ENCODE measurements at places on chromosomes 12 and 14.

DNA sequence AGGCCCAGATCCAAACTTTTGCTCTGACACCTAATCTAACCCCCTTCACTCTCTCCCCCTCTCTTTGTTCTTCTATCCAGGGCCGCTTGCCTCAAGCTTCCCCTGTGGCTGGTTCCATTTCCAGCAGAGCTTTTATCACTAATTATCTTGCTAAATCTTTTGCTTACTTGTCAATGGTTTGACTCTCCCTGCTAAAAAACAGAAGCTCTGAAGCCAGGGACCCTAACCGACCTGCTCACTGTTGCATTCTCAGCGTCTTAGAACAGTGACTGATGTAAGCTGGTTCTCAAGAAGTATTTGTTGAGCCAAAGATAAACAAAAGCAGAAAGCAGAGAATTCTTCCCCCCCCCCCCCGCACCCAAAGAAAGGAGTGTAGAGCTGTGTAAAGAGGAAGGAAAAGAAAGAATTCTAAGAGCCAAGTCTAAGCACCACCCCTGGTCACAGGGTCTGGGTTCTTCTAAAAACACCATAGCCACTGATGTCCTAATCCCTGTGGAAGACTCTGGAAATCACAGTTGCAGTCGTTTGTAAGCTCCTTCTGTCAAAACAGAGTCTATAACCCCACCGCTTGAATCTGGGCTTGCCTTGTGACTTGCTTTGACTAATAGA lies 385.8 kb downstream of the MED13L start:
- DNase-seq: no peak

GRCh38 chr12:49916129-49916919 lies 12.6 kb upstream of the FAIM2 start:
- DNase-seq: no peak

- DNase-seq: no peak
Observed at GRCh38 chr14:21267431-21267845, 1.8 kb downstream of the HNRNPC start.

DNA sequence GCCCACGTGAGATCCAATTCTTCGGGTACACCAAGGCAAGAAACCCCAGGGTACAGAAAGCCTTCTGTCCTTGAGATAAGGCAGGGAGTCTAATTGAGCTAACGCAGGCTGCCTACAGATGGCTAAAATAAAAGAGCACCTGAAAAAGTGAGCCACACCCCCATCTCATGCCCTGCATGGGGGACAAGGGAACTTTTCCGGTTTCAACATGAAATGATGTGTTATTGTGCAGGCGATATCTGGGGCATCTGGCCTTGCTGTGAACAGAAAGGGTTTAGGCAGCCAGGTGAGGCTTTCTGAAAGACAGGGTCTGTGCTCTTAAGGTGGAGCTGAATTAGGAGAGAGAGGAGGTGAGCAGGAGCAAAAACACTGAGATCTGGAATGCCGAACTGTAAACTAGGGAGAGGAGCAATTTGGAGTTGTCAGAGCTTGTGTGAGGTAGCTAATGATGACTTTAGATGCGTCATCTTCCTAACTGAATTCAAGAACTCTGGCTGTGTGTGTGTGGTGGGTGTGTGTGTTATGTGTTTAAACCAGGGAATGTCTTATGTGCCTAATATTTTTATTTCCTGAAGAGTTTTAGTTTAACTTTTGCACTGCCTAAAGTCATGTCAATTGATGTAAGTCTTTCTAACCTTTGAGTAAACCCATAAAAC lies 20.1 kb upstream of the LDHB start:
- peak; percentile 28 for DNase-seq

GRCh38 chr12:54932691-54933090 lies 51.9 kb downstream of the TESPA1 start:
- peak; percentile 17 for DNase-seq

- DNase-seq: no peak
Observed at GRCh38 chr14:52089218-52089617, 20.4 kb upstream of the NID2 start.

DNA sequence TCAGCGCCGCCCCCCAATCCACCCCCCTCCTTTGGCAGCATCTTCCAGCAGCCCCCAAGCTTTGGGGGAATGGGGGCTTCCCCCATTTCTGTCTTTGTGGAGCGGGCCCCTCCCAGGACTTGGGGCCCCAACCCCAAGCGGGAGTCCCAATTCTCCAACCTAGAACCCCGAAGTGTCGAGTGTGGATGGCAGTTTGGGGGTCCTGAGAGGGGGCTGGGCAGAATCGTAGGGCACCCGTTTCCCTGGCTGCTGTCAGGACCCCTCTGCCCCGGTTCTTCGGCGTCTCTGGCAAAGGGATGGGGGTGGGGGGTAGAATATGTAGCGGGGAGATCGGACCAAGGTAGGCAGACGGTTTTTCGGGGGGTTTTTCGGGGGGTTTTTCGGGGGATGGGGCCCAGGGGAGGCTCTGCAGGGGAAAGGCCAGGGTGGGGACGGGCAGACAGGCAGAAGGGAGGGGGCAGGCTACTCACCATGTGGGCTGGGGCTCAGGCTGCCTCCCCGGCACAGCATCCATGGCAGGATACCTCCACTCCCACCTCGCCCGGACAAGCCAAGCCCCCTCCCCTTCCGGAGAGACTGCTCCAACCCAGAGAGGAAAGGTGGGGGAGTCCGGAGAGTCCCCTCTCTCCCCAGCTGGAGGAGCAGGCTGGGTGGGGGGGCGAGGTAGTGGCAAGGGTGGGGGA lies 739 bp downstream of the JPH4 start:
- no peak for DNase-seq

DNA sequence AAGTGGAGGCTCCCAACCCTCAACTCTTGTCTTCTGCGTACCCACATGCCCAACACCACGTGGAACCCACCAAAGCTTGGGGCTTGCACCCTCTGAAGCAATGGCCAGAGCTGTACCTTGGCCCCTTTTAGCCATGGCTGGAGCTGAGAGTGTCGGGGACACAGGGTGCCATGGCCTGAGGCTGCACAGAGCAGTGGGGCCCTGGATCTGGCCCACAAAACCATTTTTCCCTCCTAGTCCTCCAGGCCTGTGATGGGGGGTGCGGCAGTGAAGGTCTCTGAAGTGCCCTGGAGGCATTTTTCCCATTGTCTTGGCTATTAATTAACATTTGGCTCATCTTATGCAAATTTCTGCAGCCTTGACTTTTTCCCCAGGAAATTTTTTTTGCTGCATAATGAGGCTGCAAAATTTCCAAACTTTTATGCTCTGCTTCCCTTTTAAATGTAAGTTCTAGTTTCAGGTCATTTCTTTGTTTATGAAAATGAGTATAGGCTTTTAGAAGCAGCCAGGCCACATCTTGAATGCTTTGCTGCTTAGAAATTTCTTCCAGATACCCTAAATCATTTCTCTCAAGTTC lies 18.7 kb upstream of the ASPG start:
- no peak for DNase-seq

DNA sequence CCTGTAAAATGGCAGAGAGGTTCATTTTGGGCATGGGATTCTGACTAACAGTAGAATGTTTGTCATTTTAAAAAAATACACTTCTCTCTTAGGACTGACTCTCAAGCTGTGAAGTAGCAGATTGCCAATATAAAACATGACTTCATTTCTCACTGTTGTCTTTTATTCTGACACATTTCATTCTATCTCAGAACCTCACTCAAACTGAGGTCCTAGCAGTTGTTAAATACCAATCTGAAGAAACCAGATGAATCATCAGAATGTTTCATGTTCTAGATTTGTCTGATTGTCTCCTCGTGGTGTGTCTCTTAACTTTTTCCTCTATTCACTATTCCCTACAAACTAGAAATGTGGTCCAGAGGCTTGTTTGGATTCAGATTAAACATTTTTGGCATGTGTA lies 276.5 kb upstream of the NPAS3 start:
- DNase-seq: peak; percentile 60

- DNase-seq: no peak
Observed at GRCh38 chr12:18935371-18935965, 194.1 kb upstream of the PLEKHA5 start.

GRCh38 chr12:1837541-1838204 lies 17.3 kb downstream of the LRTM2 start:
- peak; percentile 75 for DNase-seq

- no peak for DNase-seq
Observed at GRCh38 chr12:92233346-92234015, 87.8 kb upstream of the BTG1 start.

DNA sequence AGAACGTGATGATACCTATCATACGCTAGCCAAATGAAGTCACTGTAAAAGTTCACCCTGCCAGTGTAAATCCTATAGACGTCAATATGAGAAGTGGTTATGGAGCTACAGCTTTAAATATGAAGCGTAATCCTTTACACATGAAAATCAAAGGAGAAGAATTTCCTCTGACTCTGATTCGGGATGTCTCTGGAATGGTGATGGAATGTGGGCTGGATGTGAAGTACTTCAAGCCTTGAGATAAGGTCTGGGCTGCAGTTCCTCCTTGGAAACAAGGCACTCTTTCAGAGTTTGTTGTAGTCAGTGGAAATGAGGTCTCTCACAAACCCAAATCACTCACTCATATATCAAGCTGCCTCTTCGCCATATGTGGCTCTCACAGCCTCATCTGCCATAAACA lies 53.1 kb upstream of the NAP1L1 start:
- DNase-seq: no peak

DNA sequence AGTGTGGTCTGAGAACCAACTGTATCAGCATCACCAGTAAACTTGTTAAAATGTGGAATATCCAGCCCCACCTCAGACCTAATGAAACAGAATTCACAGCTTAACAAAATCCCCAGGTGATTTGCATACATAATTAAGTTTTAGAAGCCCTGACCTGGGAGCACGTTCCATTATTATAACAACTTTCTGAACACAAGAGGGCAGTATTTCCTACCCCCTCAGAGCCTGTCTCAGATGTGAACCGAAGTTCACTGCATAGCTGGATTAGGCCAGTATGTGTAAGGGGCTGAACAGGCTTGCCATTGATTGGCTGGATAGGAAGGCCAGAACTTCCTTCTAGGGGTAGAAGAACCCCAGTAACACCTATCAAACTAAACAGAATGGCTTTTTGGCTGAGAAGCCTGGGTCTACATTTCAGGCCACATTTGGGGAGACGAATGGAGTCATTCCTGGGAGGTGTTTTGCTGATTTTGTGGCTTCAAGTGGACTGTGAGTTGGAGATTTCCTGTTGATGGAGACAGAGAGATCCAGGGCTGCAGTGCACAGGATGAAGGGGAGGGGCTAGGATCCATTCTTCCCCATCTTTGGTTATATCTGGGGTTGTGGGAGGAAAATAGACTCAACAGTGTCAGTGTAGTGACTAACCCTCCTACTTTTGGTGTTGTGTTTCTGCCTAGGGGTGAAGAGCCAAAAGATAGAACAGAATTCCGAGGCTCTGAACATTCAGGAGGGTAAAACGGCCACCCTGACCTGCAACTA lies 94.7 kb upstream of the OR4E1 start:
- no peak for DNase-seq

DNA sequence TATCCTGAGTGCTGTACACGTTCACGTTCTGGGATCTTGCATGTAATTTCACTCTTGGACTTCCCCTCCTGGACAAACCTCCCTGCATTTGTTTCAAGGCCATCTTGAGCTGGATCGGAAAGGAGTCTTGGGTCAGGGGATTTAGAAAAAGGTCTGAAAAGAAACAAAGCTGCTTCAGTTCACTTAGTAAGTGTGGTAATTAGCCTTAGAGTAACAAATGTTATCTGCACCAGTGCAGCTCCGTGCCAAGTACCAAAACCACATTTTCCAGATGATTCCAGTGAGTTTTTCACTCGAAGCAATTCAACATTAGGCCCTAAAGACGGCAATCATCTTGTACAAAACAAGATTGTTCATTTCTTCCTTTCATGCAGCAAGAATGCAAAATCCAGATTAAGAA lies 39.4 kb upstream of the ATXN2 start:
- no peak for DNase-seq

- DNase-seq: no peak
Observed at GRCh38 chr12:92210071-92210470, 64.4 kb upstream of the BTG1 start.

DNA sequence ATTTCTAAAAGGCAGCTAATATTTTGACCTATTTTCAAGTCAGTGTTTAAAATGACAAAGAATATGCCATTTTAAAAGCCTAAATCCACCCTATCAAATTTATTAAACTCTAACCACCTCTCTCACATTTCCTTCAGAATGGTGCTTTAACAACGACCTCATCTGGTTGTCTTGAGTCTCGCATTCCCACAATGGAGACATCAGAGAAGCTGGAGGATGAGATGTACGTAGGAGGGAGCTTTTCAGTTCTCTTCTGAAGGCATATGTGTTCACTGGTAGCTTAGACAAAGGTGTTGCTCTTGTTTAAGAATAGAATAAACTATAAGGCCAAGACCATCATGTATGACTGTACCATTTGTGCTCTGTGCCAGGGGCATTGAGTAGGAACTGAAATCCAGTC lies 82.9 kb downstream of the BCL2L14 start:
- DNase-seq: no peak

- DNase-seq: peak; percentile 11
Observed at GRCh38 chr12:10409392-10409791, at the start of gene KLRC4. Gene KLRC4, minus strand, starts transcription at chr12:10409757. Its CDS starts 182 bp downstream, at chr12:10409575.

GRCh38 chr12:91273560-91273959 lies 90.9 kb upstream of the DCN start:
- DNase-seq: no peak

DNA sequence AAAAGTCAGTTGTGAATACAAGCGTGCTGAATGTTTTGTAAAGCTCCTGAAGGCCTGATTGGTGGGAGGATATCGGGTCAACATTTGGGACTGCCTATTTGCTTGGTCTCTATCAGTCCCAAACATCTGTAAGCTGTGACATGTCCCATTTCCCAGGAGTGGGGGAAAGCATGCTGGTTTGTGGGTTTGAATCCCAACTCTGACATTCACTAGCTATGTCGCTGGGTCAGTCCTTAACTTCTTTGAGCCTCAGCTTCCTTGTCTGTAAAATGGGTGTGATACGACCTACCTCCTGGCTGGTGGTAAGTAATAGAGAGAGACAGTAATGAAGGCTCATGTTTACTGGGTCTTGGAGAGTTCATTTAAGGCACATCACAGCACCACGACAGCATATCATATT lies 136.7 kb downstream of the CHST11 start:
- DNase-seq: no peak

DNA sequence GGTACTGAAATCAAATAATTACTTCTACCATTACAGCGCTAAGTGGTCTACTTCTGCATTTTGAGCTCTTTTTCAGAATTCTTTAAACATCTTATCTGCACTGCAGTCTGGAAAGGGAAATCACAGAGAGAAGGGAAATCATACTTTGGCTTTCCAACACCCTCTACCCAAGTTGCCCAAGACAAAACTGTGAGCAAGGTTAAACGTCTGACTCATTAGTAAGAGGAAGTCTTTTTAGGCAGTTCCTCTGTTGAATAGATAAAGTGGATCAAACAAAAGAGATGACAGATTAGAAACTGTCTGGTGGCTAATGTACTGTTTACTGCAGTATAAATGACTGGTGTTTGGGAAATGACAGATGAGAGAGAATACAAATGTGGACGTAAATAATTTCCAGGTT lies 858.1 kb downstream of the NRXN3 start:
- DNase-seq: peak; percentile 4

- peak; percentile 67 for DNase-seq
Observed at GRCh38 chr12:15701631-15702156, 87.5 kb downstream of the EPS8 start.

Data from M059J (cell line).